ENCODE measurements at places on chromosomes 13 and 19.
A peak's percentile ranks its signal among the peaks of the same experiment; 100 is the strongest.

- DNase-seq, result no peak
Observed at GRCh38 chr19:23071147-23071511, 45.7 kb upstream of the ZNF730 start.

- DNase-seq, result no peak
Observed at GRCh38 chr19:12947702-12948611, 2.3 kb downstream of the RAD23A start.

DNA sequence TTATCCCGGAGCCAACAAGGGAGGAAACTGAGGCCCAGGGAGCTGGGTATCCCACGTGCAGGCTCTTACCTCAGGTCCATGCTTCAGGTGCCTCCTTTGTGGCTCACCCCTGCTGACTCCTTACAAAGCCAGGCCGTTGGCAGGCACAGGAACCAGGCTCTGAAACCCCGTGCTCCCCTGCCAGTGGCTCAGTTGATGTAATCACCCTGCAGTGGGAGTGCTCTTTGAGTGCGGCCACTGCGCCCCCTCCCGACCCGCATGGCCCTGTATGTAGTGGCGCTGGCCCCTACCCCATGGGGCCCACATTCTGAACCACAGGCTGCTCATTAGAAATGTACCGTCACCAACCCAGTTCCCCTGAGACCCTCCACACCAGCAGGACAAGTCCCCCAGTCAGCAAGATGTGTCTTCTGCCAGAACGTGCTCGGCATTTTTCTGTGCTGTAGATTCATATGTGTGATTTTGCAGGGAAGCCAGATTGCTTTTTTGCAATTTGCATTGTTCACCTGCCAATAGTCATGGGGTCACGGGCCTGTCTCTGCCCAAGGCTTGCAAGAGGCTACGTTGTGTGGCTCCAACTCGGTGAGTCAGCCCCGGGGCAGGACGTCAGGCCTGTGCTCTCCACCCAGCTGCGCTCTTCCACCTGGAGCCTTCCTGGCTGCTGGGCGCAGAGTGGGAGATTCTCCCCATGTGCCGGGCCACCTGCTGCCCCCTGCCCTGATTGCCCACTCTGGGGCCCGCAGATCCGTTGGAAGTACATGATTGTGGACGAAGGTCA lies 60.3 kb downstream of the SMARCA4 start:
- DNase-seq, result no peak

DNA sequence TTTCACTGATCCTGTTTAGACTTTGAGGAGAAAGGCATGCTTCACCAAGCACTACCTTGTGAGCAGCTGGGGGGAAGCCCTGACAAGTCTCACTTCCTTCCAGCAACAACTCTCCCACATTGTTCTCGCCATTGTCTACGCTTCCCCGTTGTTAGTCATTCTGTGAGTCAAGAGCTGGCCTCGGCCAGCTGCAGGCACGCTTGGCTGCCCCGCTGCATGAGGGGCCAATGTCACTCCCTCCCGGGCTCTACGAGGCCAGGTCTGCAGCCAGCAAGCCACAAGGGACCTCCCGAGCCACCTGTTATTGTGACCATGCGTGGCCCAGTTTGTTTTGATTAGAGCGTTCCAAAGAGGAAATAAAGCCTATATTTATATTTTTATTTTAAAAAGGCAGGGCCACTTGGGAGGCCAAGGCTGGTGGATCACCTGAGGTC lies 220.9 kb downstream of the FOXO1 start:
- peak; percentile 88 for DNase-seq

GRCh38 chr19:31140717-31141116 lies 208.5 kb downstream of the TSHZ3 start:
- DNase-seq, result no peak

DNA sequence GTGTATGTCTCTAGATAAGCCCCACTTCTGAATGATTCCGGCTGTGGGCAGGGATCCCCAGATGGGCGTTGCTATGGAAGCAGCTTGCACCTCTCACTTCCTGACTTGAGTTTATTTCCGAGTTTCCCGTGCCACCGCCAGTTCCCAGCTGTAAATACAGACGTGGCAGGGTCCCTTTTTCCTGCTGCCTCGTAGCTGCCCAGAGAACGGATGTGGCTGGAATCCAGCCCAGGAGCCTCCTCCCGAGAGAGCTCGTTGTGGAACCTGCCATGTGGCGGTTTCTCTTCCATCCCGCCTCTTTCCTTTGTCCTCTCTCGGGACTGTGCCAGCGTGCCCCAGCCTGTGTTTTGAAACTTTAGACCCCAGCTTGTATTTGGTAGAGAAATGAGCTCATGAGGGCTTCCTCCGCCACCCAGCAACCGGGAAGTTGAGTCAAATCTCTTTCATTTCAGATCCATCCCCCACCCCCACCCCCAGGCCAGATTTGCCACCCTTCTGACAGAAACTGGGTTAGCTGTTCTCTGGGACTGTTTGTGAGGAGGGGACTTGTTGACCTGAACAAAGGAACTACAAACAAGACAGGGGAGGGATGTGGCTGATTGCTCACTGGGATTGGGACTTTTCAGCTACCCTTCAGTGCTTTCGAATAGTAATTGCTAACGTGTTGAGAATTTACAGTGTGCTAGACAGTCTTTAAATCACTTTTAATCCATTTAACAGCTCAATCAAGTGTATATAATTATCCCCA lies 96.6 kb downstream of the SIPA1L3 start:
- no peak for DNase-seq

GRCh38 chr19:12953138-12953798 lies 3.8 kb downstream of the GADD45GIP1 start:
- no peak for DNase-seq

DNA sequence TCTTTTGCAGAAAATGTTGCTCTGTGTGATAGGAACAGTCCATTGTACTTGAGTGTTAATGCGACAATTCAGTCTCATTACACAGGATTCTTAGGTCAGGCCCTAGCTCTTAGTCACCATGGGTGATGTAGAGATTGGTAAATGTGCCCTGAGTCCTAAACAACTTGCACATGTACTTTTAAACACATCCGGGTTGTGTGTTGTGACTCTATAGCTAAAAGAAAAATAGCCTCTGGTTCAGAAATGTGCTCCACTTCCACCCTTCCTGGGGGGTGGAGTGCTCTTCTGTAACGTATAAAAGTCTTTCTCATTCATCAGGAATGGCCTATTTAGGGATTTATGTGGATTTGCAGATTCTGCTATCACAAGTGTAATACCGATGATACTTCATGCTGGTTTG lies 5.2 kb downstream of the SPATA13 start:
- DNase-seq, result no peak

DNA sequence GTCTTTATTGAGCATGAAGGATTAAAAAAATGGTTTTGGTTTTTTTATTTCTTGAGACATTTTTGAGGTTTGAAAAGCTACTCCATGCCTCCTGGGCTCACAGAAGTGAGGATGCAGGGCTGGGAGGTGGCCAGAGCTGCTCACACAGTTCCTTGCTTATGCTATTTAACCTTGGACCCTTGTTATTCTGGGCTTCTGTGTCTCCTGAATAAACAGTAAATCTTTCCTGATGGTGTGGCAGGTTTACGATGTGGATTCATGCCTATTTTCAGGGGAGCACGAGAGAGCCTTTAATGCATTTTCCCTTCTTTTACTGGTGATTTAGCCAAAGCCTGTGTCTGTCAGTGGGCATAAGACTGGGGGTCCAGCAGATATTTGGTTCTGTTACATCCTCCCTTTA lies 34.3 kb upstream of the PCDH8 start:
- DNase-seq, result no peak

- no peak for DNase-seq
Observed at GRCh38 chr19:39995794-39996193, 1.1 kb upstream of the ZNF546 start.

GRCh38 chr13:98447130-98447529 lies 129.8 kb downstream of the STK24 start:
- no peak for DNase-seq

DNA sequence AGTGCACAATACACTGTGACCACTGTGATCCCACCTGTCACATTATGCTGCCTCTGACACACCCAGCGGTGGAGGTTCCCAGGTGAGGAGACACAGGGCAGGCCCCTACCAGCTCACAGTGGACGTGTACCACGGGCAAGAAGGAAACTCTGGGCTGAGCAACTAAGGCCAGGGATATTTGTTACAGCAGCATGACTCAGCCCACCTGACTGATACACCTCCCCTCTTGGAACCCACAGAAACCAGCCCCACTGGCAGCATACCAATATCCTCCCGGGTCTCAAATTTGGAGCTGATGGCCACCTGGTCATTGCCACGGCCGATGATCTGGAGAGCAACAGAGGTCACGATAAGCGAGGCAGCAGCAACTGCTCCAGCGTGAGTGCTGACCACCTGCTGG lies 14.9 kb downstream of the KLC3 start:
- DNase-seq, result no peak

DNA sequence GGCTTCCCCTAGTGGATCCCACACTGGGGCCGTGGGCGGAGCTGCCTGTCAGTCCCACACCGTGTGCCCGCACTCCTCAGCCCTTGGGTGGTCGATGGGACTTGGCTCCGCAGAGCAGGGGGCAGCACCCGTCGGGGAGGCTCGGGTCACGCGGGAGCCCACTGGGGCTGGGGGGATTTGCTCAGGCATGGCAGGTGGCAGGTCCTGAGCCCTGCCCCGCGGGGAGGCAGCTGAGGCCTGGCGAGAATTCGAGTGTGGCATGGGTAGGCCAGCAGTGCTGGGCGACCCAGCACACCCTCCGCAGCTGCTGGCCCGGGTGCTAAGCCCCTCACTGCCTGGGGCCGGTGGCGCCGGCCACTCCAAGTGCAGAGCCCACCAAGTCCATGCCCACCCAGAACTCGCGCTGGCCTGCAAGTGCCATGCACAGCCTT lies 481.7 kb upstream of the PRR20A start:
- DNase-seq, result no peak

DNA sequence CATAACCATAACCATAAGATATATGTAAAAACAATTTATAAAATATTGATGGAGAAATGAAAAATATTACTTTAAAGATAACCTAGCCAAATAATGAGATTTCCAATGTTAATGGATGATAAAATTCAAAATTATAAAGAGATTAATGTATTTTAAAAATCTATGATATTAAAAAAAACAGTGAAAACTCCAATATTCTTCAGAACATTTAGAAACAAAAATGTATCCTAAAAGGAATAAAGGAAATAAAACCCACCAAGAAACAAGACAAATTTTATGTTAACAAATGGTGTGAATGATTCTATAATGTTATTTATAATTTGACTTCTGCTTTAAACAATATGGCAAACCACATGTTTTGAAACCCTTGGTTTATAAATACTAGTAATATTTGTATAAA lies 1587.8 kb downstream of the PCDH9 start:
- DNase-seq, result no peak

GRCh38 chr13:109131698-109132257 lies 502.4 kb downstream of the MYO16 start:
- no peak for DNase-seq

DNA sequence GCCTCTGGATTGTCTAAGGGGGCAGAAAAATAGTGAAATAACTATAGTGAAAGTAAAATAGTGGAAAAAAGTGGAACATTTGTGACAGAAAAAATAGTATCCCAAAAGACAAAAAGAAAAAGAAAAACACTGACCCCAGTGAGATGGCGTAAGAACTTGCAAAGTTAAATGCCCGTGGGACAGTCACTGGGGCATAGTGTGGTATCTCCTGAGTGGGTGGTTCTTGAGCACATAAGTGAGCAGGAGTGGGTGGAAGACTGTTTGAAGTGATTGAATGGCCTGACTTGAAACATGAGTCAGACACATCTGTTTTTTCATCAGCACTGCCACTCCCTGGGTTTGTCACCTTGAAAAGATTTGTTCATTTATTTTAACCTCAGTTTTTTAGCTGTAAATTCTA lies 2.5 kb downstream of the ZNF430 start:
- no peak for DNase-seq

DNA sequence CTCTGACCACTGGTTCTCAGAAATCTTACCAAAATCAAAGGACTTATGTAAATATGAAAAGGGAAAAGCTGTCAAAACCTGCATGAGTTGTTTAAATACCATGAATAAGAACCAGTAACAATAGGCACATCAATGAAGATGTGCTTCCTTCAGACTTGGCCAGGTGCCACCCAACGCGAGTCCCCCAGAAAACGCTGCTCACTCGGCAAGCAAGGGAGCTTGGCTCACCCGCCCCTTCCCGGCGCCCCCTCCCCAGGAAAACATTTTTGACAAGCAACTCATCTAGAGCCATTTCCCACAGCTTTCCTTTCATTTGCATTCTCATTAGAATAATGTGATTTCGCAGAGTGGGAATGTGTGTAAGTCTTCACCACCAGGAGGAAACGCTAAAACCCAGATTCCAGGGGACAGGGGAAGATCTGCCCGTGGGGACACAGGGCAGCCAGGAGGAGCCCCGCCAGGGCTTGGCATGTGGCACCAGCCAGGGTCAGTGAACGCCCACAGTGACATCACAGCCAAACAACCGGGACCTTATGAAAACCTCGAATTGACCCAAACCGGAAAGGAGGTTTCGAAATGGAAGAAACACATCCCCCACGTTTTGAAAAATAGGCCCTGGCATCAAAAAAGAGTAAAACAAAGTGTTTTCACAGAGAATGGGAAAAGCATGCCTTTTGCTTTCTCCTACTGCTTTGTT lies 366.2 kb upstream of the TSHZ3 start:
- no peak for DNase-seq

- DNase-seq, result no peak
Observed at GRCh38 chr13:94327318-94327717, 152.2 kb downstream of the DCT start.

DNA sequence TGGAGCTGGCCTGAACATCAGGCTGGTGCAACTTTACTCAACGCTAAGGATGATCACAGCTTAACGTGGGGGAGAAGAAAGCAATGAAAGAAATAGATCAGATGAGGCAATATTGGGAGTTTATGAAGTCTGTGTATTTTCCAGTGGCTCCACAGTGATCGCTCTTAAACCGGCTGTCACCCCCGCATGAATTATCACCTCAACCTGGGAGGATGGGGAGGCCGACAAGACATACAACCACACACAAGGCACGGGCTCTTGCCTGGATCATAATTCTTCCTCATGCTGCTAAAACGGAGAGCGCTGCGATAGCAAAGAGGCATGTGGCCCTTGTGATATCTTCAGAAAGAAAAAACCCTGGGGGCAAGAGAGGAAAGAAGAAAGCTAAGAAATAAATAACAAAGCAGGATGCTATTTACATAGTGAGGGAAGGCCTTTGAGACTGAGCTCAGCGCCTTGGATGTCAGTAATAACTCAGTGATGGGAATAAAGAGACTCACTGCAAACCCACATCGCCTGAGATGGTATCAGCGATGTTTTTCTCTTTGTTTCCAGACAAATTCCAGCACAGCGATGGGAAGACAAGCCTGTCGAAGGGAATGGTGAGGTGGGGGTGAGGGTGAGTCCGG lies 19.1 kb upstream of the CHST8 start:
- DNase-seq, result no peak

DNA sequence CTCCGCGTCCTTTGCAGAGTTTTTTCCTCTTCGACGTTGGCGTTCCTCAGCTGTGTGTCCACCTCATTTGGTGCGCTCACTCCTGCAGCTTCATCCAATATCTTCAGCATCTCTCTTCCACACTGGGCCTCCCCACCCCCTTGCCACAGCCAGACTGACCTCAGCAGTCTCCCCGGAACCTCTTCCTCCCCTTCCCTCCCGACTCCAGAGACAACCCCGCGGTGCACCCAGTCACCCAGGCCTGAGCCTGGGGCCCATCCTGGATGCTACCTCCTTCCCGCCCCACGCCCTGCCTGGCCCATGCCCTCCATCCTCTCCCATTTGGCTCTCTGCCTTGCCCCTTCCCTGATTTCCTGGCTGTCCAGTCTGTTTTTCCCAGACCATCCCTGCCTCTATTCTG lies 8.1 kb upstream of the C5AR2 start:
- no peak for DNase-seq

- no peak for DNase-seq
Observed at GRCh38 chr19:46147791-46148288, at the start of gene IGFL2. Gene IGFL2, plus strand, starts transcription at chr19:46148238. Its CDS starts 41 bp downstream, at chr19:46148279.
